Hepatocyte (in vitro differentiated cells): ENCODE measurements at places on chromosomes 5 and 9.

DNA sequence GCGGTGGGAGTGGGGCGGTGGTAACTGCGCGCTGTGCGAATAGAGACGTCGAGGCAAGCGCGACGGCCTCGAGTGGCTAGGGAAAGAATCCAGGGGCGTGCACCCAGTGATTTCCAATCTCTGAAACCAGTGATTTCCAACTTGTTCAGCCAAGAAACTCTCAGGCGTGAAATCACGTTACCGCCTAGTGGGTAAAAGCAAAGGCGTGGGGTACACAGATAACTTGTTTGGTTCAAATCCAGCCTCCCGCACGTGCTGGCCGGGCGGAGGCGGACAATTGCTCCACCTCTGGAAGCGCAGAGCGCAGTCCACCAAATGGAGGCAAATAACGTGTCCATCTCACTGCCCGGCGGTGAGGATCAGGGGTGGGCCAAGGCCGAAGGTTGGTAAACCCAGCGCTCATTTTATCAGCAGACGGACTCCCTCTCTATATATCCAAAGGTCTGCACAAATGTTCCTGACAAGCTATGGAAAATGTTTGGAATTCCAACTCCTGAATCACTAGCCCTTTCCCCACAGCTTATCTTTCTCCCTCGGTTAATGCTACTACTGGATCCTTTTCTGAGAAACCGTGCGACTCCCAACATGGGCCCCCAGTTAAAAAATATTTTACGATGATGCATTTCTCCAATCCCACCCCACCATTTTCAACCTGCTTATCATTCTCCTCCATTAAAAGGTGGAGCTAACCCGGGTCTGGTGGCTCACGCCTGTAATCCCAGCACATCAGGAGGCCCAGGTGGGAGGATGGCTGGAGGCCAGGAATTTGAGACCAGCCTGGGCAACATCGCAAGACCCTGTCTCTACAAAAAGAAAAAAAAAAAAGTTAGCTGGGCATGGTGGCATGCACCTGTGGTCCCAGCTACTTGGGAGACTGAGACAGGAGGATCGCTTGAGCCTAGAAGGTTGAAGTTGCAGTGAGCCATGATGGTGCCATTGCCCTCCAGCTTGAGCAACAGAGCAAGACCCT is 950 bp upstream of the FNBP1 start:
- peak; percentile 65 for DNase-seq

- DNase-seq = no peak
These were observed 21.4 kb upstream of the PITX1 start for GRCh38 chr5:135055396-135055795.

DNA sequence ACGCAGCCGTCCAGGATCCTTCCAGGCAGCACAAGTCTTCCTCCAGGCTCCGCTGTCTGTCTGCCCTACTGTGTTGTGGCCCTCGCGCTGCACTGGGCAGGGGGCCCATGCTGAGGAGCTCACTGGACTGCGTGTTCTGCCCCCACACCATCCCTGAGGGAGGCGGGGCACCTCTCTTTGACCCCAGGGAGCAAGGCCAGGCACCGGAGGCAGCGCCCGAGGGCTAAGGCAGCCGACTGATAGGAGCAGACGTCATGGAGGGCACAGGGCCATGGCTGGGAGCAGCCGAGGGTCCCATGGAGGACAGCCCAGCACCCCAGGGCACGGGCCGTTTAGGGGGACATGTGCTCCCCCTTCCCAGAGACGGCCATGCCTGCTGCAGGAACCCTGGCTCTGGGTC is 46.7 kb downstream of the KCNT1 start:
- DNase-seq = no peak

- DNase-seq = peak; percentile 55
These were observed 5.9 kb upstream of the GADD45G start for GRCh38 chr9:89598926-89599325.

GRCh38 chr5:59249160-59249559 is 644.4 kb downstream of the PDE4D start:
- DNase-seq = no peak

- DNase-seq = no peak
These were observed 12.6 kb downstream of the UNC5A start for GRCh38 chr5:176822793-176823481.

DNA sequence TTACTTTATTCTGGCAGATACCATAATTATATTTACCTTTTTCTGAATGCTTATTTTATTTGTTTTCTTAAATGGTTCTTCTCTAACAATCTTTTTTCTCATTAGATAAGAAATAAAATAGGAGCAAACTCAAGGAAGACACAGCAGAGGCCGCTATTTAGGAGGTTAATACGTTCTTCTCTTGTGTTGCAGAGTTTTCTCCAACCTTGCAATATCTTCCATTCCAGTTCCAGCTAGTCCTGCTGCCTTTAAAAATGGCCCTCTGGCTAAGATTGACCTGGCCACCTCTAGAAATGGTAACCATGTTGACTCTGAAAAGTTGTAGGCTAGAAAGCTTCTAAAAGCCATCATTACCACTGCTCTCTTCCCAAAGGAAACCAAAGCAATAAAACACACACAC is 718.8 kb downstream of the MAT2B start:
- no peak for DNase-seq

DNA sequence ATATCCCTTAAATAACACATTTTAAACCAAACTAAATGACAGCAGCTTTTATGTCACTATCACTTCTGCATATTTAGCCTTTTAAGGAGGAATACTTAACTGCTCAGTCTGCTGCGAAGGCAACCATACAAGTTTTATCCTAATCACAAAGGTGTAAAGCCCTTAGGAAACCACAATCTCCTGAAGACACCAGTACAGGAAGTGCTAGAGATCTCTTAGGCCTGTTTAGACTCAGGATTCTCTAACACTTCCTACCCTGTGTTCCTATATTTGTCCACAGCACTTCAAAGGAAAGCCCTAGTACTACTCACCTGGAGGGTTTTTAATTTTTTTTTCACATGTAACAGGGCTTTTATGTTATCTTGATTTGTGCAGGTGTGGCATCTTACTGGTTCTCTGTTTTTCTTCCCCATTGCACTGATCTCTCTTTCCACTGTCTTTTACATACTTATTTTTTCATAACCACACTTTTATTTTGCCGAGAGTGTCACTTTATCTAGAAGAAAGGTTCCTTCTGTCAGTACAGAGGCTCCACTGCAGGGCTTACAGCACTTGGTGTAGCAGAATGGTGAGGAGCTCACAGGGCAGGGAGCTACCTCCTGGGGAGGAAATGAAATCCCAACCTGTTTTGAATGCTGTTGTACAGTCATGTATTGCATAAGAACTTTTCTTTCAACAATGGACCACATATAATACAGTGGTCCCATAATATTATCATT is 1060.6 kb upstream of the ACO1 start:
- DNase-seq = no peak

DNA sequence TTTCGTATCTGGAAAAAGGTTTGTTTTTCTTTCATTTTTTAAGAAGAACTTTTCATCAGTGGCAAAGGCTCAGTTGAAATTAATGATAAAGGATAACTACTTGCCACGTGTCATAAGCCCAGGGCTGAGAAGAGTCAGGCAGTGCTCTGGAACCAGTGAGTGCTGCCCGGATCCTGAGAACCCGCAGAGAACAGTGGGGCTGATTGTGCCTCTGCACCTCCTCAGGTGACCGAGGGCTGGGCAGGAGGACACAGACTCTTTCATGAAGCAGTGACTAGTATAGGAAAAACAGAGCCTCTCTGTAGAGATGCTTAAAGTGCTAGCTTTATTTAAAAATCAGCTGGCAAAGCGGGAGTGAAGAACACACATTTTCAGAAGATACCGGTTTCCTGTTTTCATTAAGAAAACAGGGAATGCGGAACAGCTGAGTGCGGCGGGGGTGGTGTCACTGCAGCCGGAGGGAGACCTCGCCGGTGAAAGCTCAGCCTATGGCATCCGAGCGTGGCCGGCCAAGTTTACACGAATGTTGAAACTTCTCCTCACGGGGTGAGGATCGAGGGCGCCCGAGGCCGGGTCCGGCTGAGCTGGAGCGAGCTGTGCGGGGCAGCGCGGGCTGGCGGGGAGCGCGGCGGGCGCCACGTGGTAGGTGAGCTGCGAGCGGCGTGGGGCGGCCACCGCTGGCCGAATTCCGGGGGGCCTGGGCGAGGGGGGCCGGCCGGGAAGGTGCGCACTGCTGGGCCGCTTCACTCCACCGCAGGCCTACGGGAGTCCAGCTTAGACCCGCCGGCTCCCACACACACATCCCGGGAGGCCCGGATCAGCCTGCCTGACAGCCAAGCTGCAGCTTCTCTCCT is 134.7 kb upstream of the DMRT1 start:
- peak; percentile 74 for DNase-seq

DNA sequence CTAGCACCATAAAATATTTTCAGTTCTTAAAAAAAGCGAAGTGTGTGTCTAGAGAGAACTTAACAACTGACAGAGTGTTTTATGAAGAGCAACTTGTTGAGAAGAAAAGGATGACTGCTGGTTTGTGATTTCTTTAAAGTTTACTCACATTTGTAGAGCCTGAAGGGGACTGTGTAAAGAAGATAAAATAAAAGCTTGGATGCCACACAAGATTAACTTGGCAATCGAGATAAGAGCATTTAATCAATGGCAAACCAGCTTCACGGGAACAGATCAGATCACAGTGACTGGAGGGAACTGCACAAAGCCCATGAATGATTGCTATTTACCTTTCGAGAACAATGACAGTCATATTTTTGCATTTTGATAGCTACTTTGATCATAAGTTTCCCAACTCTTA is 2013.1 kb upstream of the CDH9 start:
- no peak for DNase-seq

GRCh38 chr9:68513385-68513784 is 27.3 kb downstream of the TMEM252 start:
- no peak for DNase-seq

GRCh38 chr9:113401027-113401792 is at the start of gene ALAD:
Gene ALAD (minus strand): TSS chr9:113401284. CDS start chr9:113393559, 7,725 bp downstream.
- DNase-seq = peak; percentile 100
